ENCODE measurements at places on chromosomes 16 and 17.

DNA sequence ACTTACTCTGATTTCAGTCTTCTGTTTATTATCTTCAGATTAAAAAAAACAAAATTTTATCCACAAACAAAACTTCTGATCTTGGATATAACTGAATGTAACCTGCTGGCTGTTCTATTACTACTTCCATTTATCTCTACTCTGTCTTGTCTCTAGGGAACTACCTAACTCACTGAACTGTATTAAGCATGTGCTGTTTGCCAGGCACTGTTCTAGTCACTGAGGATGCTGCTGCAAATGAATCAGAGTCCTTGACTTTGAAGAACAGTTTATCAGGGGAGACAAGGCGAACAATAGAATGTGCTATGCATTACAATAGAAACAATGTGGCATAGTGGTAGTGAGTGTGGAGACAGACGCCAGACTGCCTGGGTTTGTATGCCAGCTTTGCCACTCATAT, 2.3 kb upstream of the ANKRD40 start:
- no peak for DNase-seq

DNA sequence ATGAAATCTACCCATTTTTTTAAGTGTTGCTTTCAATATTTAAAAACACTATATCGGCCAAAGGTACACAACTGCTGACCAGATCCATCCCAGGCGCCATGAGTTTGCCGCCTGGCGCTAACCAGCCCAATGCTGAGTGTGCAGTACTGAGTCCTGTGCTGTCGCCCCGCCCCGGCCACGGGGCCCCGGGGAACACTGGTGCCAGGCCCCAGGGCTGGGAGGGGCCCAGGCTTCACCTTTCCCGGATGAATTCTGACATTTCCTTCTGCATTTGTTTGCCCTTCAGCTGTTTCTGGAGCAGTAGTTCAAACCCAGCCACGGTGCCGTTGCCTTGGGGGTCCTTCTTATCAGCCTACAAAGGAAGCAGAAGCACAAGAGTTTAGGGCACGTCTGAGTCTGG, 37.8 kb upstream of the RCVRN start:
- DNase-seq: no peak

DNA sequence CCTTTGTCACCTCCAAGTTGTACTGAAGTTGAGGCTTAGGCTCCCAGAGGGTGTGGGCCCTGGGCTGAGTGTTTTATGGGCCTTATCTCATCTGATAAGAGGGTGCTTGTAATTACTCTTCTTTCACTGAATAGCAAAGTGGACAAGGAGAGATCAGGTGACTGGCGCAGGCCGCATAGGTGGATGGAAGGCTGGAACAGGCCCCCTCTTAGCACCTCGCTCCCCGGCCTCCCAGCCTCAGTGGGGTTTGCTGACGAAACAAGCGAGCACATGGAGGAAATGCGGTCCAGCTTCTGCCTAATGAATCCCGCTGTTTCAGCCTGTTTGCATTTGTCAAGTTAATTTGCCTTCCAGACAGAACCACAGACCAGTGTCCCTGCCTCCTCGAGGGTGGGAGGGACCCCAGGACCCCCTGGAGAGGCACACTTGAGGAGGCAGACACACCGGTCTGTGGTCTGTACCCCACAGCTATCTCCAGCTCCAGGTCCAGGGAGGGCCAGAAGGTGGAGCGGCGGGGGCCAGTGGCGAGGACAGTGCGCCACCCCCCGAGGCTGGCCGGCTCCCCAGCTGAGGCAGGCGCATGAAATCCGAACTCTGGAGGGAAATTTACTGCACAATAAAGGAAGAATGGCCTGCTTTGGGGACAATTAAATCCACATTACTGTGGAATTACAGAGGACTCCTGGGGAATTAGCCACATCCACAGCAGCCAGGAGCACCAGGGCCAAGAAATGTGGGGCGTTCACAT, 123.4 kb downstream of the NTN1 start:
- no peak for DNase-seq

GRCh38 chr17:70675070-70675590, 505.8 kb downstream of the KCNJ2 start:
- DNase-seq: no peak

DNA sequence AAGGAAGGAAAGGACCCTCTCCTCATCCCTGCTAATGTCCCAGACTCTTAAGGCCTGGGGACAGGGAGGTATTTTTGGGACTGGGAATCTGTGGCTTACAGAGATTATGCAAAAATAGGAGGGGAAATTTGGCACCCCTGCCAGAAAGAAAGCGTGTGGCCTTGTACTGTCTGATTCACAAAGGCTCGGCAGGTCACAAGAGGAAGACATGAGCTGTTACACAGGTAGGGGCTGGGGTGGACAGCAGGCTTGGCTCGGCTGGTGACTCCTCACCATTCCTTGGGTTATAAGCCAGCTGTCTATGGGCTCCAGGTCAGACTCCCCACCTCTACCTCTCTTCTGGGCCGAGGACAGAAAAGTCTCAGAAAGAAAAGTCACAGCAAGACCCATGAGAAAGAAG, 20.7 kb upstream of the SREBF1 start:
- no peak for DNase-seq

DNA sequence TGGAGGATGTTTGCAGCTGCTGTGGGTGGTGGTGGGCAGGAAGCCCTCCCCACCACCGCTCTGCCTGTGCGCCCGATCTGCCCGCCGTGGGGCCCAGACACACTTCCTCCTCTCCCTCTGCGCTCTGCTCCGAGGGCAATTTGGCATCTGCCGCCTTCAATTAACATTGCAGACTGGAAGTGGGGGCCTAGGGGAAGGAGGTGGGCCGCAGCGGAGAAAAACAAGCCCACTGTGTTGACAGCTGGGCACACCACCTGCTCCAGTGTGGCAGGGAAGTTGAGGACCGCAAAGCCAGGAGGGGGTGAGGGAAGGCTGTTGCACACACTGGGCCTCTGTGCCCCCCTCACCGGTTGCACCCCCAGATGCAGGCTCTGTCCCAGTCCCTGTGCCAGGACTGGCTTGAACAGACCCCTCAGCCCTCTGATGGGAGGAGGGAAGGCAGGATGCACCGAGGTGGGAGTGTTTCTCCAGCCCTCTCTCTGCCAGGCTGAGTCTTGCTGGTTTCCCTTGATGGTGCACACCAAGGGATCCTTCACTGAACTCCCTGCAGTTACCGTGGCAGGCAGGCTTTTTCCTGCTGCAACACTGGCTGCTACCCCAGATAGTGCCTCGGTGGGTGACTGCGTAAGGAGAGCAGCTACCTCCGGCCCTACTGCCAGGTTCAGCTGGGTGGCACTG, 72.8 kb upstream of the MED9 start:
- peak; percentile 93 for DNase-seq

DNA sequence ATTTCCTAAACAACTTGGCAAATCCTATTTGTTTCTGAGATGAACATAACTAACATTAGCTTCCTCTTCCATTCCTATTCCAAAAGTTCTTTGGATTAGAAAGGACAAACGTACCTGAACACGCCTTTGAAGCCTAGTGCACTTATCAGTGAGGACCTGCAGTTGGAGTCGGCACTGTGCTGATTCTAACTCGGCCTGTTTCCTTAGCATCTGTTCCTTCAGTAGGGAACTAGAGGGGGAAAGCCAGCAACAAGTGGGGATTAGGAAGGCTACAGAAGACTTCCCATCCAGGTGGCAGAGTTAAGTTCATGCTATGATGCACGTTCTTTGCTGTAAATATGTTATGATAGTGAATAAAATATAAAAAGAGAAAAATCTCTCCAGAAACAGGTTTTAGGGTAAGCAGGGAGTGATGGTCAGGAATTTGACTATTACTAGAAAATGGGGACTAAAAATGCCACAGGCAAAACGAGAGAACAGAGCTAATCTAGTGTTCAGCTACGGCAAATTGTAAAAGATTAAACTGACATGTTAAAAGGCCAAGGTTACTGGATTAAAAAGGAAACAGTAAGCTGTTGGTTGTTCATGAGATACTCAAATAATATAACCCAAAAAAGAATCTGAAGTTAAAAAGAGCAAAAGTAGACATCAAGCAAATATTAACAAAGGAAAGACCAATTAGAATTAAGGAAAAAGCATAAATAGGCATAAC, 28.8 kb downstream of the RFWD3 start:
- DNase-seq: no peak

DNA sequence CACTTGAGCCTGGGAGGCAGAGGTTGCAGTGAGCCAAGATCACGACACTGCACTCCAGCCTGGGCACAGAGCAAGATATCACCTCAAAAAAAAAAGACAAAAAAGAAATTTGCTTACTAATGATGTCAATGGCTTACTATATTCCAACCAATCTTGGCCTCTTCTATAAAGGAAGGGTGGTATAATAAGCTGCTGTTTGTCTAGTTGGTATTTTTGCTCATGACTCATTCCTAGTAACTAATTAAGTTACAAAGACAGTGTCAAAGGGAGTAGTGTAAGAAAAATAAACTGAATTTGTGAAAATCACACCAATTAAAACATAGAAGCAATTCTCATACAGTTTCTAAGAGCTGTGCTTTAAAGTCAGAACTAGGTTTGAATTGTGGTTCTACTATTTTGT, 82.5 kb downstream of the NLK start:
- DNase-seq: no peak

- DNase-seq: no peak
Measured at GRCh38 chr17:65037157-65037556, 19.4 kb downstream of the GNA13 start.

DNA sequence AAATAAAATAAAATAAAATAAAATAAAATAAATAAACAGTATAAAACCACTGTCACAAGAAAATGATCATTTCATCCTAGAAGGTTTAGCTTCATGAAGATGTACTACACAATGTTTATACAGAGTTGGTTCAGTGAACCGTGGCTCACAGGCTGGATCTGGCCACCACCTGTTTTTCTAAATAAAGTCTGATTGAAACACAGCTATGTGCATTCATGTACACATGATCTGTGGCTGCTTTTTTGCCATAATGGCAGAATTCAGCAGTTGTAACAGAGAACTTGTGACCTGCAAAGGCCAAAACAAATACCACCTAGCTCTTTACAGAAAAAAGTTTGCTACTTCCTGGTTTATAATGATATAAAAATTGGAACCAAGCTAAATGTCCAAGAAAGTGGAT, 12.6 kb upstream of the RPRML start:
- DNase-seq: no peak

DNA sequence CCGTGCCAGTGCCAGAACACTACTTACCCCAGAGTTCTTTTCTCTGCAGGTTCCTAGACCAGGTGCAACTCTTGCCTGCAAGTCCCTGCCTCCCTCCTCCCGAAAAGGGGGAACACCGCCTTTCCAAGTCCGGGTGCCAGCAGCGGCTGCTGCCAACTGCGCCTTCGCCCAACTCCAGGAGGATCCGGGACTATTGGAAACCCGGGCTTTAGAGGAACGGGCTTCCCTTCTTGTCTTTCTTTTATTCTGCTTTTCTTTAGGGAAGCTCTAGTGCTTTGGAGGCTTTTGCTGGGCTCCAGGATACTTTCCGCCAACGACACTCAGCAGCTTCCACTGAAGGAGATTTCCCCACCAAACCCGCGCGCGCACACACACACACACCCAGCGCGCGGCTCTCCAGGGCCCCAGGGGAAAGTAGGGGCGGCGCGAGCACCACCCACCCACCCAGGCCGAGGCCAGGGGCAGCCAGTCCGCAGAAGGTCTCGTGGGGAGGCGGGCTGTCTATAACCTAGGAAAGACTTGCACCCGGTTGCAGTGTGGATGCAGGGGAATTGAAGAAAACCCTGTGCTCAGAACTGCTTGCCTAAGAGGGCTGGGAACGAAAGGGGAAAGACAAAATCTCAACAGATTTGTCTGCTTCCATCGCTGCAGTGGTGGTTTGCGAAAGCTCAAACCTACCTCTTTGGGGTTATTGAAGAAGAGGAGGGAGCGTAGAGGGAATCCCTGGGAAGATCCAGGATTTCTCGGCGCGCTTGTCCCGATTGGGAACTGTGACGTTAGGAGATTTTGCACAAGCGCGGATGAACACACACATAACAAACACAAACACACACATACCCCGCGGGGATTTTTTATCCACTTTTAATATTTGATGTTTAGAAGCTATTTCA, 977 bp upstream of the CA10 start:
- DNase-seq: peak; percentile 25

DNA sequence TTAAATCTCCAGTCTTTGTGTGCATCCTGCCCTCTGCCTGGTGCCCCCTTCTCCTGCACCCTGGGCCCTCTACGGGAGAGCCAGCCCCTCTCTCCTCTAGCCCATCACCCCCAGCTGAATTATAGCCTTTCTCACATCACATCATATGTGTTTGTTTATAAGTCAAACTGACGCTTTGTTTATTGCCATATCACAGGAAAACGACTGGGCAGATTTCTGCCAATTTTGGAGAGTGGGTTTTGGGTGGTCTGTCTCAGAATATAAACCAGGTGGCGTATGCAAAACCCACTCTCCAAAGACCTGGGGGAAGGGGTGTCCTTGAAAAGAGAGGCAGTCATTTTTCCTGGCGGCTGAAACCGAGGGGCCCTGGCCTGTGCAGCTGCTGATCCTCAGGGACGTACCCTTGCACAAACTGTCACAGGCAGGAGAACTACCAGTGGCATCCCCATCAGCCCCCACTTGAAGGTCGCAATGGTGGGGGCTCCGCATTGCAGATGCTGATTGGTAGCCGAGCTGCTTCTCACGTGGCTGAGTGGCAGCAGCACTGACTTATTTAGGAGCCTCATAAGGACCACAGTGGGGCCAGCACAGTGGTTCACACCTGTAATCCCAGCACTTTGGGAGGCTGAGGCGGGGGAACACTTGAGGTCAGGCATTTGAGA, 34.8 kb upstream of the CDC42EP4 start:
- no peak for DNase-seq

DNA sequence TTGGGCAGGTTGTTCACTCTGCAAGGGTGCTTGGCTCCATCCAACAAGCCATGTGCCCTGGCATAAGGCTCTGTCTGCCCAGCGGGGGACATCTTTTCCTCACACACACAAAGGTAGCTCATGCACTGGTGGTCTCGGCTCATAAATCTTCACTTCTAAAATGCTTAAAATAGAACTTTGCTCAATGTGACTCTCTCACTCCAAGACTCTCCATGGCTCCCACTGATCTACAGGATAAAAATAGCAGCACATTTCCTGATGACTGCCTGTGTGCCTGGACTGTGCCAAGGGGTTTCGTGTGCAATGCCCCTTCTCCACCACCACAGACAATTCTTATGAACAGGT, 15.1 kb upstream of the CIBAR2 start:
- DNase-seq: no peak

DNA sequence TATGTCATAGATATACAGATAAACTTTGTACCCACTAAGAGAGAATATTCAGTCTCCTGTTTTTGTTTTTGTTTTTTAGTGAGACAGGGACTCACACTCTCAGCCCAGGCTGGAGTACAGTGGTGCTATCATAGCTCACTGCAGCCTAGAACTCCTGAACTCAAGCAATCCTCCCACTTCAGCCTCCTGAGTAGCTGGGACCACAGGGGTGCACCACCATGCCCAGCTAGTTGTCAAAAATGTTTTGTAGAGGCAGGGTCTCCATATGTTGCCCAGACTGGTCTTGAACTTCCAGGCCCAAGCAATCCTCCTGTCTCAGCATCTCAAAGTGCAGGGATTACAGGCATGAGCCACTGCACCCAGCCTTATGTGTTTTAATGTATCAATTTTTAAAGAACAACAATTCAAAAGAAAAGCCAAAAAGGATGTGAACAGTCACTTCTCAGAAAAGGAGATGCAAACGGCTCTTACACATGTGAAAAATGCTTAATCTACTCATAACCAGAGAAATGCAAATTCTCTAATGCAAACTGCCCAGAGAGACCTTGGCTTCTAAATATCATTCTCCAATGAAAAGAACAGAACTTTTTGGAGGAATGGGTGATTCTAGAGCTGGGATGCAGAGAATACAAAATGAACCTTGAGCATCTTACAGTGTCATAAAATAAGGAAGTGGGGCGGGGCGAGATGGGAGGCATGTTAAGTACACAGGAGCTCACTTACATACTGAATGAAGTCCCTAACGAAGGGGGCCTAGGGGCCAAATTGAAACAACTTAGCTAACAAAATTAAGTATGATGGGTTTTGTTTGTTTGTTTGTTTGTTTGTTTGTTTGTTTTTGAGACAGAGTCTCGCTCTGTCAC, 7.3 kb upstream of the CMTM3 start:
- no peak for DNase-seq

Measured in NCI-H69 (cell line).